NCI-H1417 treated with DMSO at 0.1 percent for 48 hours (cell line): ENCODE measurements at places on chromosomes 6 and 20.

GRCh38 chr20:34891166-34892062 lies 15.0 kb downstream of the ACSS2 start:
- DNase-seq = no peak

GRCh38 chr6:89145091-89145955 lies 532 bp upstream of the PM20D2 start:
- no peak for DNase-seq

- no peak for DNase-seq
Measured at GRCh38 chr6:169208011-169208410, 45.6 kb downstream of the THBS2 start.

DNA sequence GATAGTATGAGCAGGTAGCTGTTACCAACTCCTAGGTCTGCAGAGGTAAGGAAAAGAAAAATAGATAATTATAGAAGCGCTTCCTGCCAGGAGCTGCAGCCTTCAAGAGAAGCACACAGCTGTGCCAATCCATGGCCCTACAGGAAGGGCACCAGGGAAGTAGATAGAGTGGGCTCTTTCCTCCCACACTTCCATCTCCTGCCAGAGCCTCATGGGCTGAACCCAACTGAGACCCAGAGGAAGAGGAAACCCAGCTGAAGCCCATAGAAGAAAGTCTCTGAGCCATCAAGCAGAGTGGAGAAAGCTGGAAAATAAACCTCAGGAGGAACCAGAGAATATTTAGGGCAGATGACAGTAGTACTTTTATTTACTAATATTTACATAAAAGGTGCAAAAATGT lies 146.7 kb upstream of the ATXN1 start:
- no peak for DNase-seq

- DNase-seq = no peak
Measured at GRCh38 chr6:138678168-138678567, 95.4 kb upstream of the CCDC28A start.

GRCh38 chr20:63095718-63096654 lies 89.2 kb upstream of the BHLHE23 start:
- no peak for DNase-seq

DNA sequence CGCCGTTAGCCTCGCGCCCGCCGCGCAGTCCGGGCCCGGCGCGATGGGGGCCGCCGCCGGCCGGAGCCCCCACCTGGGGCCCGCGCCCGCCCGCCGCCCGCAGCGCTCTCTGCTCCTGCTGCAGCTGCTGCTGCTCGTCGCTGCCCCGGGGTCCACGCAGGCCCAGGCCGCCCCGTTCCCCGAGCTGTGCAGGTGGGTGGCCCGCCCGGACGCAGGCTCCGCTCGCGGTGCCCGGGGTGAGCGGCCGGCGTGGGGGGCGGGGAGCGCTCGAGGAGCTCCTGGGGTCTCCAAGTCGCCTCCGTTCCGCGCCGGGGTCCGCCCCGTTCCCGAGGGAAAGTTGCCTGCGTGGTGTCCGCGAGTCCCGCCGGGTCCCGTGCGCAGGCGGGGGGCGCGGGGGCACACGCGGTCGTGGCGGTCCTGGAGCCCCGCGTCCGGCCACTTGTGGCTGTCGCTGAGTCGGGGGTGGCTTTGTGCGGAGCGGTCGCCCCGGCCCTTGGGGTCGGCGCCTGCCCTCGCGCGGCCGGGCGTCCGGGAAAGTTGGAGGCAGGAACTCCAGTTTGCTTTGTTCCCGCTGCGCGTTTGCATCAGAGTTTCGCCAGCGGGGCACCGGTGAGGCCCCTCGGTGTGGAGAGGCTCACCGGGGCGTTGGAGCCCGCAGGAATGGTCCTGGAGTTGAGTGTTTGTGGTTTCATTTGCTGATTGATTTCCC lies 476 bp downstream of the IGF2R start:
- DNase-seq = no peak

- DNase-seq = no peak
Measured at GRCh38 chr6:35552285-35552917, 39.7 kb upstream of the TULP1 start.

- DNase-seq = no peak
Measured at GRCh38 chr20:59144179-59144830, 19.3 kb upstream of the ZNF831 start.

GRCh38 chr6:35511562-35511941 lies 1.1 kb downstream of the TULP1 start:
- DNase-seq = no peak

DNA sequence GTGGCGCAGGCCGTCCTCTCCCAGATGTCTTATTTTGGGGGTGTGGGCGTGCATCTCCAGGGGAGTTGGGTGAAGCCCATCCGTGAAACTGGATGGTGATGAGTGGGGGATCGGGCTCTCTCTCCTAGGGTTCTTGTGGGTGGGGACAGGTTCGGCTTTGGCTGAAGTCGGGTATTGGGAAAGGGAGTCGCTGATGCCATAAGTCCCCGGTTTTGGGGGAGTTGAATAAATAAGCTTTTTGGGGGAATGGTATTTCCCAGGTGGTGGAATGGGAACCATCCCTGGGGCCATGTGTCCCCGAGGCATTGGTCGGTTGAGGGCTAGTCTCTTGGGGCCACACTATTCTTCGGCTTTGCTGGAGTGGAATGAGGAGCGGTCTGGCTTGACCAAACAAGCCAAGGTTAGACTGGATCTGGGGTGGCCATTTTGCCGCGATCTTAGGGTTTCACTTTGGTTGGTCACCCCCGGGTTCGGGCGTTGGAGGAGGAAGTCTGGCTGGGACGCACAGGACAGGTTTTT lies 481 bp downstream of the ZNF133 start:
- no peak for DNase-seq
